ENCODE measurements at places on chromosomes 7 and 10. TPM values are rescaled to one million over a fixed set of nuclear protein-coding genes. Genes with fewer than 3 reads are reported as not detected.

ARHGEF5 gene
- 23.3 TPM for total RNA-seq

ADAMTS14 gene
- total RNA-seq, result not detected

PDK4 gene
- 399 TPM for total RNA-seq

ABCB1 gene
- total RNA-seq, result 2.9 TPM

CPA1 gene
- total RNA-seq, result not detected

PGAM2 gene
- total RNA-seq, result not detected

TDRD1 gene
- not detected for total RNA-seq

ASIC3 gene
- total RNA-seq, result 3.7 TPM

KAZALD1 gene
- total RNA-seq, result 4.2 TPM

GJD4 gene
- not detected for total RNA-seq

GIMAP6 gene
- 21.4 TPM for total RNA-seq

CXCL12 gene
- 112 TPM for total RNA-seq

GRCh38 chr7:68245688-68246087, 1249.1 kb downstream of the TYW1 start:
- no peak overlapping the region for H3K4me3 ChIP-seq
- no peaks in the 10 kb centered on the region for H3K36me3 ChIP-seq
- no peaks in the 10 kb centered on the region for H3K27me3 ChIP-seq
- no peak overlapping the region for H3K27ac ChIP-seq

GRCh38 chr7:2785071-2785500, 59.0 kb downstream of the GNA12 start:
- no peaks in the 10 kb centered on the region for H3K36me3 ChIP-seq
- no peak overlapping the region for H3K27ac ChIP-seq
- peaks cover 13% of the 10 kb centered on the region for H3K4me1 ChIP-seq

DNA sequence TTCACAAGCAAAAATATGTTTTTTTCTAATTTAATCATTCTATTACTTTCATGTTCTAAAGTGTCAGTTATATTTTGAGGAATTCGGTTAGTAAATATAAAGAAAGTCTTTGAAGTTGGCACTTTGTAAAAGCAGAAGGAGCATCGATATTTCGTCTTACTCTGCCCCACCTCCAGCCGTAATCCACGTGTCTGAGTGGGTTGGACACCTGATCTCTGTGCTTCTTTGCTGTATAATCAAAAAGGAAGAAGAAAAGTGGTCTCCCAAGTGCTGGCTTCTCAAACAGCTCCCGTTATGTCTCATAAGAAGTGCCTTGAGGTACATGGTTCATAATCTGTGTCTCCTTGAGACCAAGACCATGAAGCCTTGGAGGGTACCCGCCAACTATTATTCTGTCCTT, 19.8 kb downstream of the PRKAR2B start:
- H3K36me3 ChIP-seq, result no peaks in the 10 kb centered on the region
- no peak overlapping the region for H3K4me3 ChIP-seq
- H3K4me1 ChIP-seq, result peaks cover 5% of the 10 kb centered on the region
- no peak overlapping the region for H3K27ac ChIP-seq
- DNase-seq, result no peak

- no peak overlapping the region for H3K27ac ChIP-seq
- no peaks in the 10 kb centered on the region for H3K27me3 ChIP-seq
- H3K4me3 ChIP-seq, result no peak overlapping the region
These were observed 51.8 kb downstream of the GSDME start for GRCh38 chr7:24705461-24705954.

DNA sequence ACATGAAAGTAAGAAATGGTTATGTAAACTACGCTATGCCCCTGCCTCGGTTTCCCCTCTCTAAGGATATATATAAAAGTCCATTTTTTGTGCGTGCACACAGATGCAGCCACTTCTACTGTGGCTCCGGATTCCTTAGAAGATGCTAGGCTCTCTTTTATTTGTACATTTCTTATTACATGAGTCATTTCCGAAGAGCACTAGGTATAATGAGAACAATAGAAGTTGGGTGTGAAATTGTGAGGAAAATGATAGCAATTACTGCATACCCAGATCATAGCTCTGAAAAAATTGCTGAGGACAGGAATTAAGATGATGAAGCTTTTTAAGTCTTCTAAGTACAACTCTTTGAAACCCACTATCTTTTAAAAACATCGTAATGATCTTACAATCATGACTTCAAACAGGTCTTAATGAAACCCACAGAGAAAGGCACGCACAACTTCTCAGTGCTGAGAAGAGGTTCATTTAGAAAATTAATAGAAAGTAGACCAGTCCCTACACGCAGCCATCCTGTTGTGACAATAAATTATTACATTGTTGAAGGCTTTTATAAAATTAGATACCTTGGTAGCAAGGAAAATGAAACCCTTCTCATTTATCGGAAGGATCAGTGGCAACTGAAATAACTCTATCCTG, 96.2 kb upstream of the FGFR2 start:
- no peaks in the 10 kb centered on the region for H3K4me1 ChIP-seq
- no peaks in the 10 kb centered on the region for H3K27me3 ChIP-seq
- H3K4me3 ChIP-seq, result no peak overlapping the region
- no peak for DNase-seq

GRCh38 chr7:36514289-36515243, 124.9 kb downstream of the ANLN start:
- H3K4me1 ChIP-seq, result no peaks in the 10 kb centered on the region
- H3K27ac ChIP-seq, result no peak overlapping the region
- H3K27me3 ChIP-seq, result no peaks in the 10 kb centered on the region
- DNase-seq, result no peak

- DNase-seq, result no peak
- H3K4me3 ChIP-seq, result no peak overlapping the region
These were observed 144.0 kb downstream of the PLCE1 start for GRCh38 chr10:94137747-94138146.

DNA sequence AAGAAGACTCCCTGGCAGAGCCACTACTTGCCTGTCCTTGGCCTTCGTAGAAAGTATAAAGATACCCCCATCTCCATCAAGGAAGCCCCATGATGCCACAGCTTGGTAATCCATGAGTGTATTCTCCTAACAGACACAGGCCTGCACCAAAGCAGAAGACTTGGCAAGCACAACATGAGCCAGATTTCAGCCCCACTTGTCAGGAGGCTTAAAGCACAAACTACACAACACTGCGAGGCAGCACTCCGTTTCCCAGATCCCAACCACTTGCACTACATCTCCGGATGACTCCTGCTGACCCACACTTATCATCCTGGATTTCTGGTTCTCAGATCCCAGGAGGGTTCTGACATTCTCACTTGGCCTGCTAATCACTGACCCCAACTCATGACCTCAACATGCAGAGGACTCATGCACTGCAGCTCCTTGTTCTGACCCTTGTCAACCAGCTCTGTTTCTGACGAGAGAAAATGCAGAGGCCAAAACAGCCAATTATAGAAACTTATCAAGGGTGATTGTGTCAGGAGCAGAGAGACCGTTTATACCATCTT, 100.8 kb downstream of the RELN start:
- no peak overlapping the region for H3K4me3 ChIP-seq
- H3K27me3 ChIP-seq, result no peaks in the 10 kb centered on the region
- no peak overlapping the region for H3K27ac ChIP-seq

- H3K4me3 ChIP-seq, result no peak overlapping the region
- no peaks in the 10 kb centered on the region for H3K36me3 ChIP-seq
- no peaks in the 10 kb centered on the region for H3K4me1 ChIP-seq
- no peaks in the 10 kb centered on the region for H3K27me3 ChIP-seq
- no peak for DNase-seq
- no peak overlapping the region for H3K27ac ChIP-seq
These were observed 26.9 kb upstream of the TRIM56 start for GRCh38 chr7:101058355-101058754.

DNA sequence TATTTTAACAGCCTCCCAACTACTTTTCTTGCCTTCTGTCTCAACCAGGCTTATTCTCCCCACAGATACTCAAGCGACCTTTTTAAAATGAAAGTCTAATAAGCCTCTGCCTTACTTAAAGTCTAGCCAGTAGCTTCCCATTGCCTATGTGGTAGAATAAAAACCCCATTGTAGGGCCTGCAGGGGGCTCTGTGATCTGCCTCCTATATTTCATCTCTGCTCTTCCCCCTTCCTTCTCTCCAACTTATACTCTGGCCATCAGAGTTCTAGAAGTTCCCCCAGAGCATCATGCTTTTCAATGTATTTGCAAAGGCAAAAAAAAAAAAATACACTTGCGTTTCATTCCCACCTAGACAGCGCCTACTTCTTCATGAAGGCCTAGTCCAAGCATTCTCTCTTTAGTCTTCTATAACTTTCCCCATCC, 167.7 kb upstream of the ADO start:
- H3K27me3 ChIP-seq, result no peaks in the 10 kb centered on the region
- peak overlapping the region; percentile 65 for H3K27ac ChIP-seq
- no peaks in the 10 kb centered on the region for H3K36me3 ChIP-seq
- H3K4me1 ChIP-seq, result peaks cover 15% of the 10 kb centered on the region
- H3K4me3 ChIP-seq, result peak overlapping the region; percentile 9
- peak; percentile 18 for DNase-seq

GRCh38 chr7:108049962-108050361, 47.0 kb upstream of the LAMB1 start:
- H3K4me3 ChIP-seq, result no peak overlapping the region
- H3K4me1 ChIP-seq, result no peaks in the 10 kb centered on the region
- H3K36me3 ChIP-seq, result no peaks in the 10 kb centered on the region
- no peak overlapping the region for H3K27ac ChIP-seq
- no peaks in the 10 kb centered on the region for H3K27me3 ChIP-seq
- DNase-seq, result no peak

- H3K4me1 ChIP-seq, result no peaks in the 10 kb centered on the region
- DNase-seq, result no peak
- no peak overlapping the region for H3K27ac ChIP-seq
- H3K4me3 ChIP-seq, result no peak overlapping the region
These were observed 36.7 kb downstream of the DNAH11 start for GRCh38 chr7:21579341-21580072.

- H3K4me3 ChIP-seq, result no peak overlapping the region
- no peak overlapping the region for H3K27ac ChIP-seq
- no peak for DNase-seq
- no peaks in the 10 kb centered on the region for H3K27me3 ChIP-seq
- H3K4me1 ChIP-seq, result peaks cover 39% of the 10 kb centered on the region
- H3K36me3 ChIP-seq, result no peaks in the 10 kb centered on the region
These were observed 23.8 kb upstream of the AKR1C1 start for GRCh38 chr10:4939224-4940072.

DNA sequence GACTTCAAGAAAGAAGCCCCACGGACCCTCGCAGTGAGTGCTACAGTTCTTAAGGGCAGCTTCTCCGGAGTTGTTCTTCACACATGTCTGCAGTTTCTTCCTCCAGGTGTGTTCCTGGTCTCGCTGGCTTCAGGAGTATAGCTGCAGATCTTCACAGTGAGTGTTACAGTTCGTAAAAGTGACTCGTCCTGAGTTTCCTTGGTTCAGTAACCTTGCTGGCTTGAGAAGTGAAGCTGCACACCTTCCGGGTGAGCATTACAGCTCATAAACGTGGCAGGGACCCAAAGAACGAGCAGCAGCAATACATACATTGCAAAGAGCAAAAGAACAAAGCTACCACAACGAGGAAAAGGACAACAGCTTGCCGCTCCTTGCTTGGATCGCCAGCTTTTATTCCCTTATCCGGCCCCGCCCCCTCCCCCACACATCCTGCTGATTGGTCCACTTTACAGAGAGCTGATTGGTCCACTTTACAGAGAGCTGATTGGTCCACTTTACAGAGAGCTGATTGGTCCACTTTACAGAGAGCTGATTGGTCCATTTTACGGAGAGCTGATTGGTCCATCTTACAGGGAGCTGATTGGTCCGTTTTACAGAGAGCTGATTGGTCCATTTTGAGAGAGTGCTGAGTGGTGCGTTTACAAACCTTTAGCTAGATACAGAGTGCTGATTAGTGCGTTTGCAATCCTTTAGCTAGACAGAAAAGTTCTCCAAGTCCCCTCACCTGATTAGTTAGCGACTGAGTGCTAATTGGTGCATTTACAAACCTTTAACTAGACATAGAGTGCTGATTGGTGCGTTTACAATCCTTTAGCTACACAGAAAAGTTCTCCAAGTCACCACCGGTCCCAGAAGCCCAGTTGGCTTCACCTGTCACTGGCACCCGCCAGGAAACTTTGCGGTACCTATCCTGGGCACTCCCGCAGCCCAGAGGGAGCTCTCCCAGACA, 165.3 kb downstream of the AGMO start:
- H3K27ac ChIP-seq, result no peak overlapping the region
- H3K4me1 ChIP-seq, result no peaks in the 10 kb centered on the region
- no peak overlapping the region for H3K4me3 ChIP-seq
- DNase-seq, result no peak
- H3K27me3 ChIP-seq, result no peaks in the 10 kb centered on the region

DNA sequence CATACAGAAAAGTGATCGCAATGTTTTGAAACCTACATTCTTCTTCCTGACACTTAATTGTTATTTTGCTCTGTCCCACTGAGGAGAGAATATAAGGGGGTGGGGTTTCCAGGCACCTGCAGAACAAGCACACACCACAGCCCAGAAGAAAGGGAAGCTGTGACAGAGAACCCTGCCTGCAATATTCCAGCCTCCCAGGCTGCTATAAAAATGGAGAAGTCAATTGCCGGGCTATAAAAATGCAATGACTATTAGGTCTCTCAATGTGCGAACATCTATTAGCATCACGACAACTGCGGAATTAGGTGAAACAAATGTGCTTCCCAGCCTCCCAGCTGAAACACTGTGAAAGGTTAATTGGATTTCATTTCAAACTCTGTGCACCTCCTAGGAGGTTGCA, 145.3 kb upstream of the FRMD4A start:
- no peak for DNase-seq
- H3K27me3 ChIP-seq, result no peaks in the 10 kb centered on the region
- no peaks in the 10 kb centered on the region for H3K4me1 ChIP-seq
- no peaks in the 10 kb centered on the region for H3K36me3 ChIP-seq
- H3K4me3 ChIP-seq, result no peak overlapping the region
- no peak overlapping the region for H3K27ac ChIP-seq

DNA sequence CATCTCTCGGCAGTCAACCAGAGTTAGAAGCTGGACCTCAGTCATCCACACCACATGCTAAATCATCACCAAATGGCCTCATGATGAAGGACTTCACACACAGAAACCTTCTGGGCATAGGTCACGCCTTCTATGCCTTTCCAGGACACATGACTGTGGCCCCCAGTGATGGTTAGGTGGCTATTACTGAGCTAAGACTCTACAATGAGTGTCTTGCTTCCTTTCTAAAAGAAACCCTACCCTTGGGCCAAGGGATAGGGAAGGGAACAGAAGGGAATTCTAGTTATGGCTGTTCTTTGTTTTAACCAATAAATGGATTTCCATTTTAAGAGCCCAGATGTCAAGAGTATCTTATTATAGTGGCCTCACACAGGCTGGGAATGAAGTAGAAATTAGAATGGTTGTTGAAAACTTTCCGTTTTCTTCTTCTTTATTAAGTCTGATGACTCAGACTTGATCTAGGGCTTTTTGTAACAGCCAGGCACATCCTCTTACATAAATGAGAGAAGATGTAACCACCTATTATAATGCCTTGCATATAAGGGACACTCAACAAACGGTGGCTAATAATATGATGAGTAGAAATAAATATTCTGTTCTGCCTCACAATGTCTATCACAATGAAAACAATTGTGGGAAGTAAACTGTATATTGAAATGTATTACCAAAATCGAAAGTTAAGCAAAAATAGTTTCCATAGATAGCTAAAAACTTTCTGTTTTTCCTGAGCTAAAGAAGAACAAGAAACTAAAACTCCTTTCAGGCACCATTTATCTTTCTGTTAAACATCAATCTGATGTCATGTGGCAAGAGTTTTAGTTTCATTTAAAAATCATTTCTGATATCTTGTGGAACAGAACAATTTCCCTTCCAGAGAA, 62.5 kb upstream of the TOMM7 start:
- no peak overlapping the region for H3K4me3 ChIP-seq
- H3K27ac ChIP-seq, result no peak overlapping the region
- DNase-seq, result no peak
